Left ventricle myocardium inferior (tissue), 1 donor: ENCODE measurements at places on chromosomes 13 and 19. TPM values are rescaled to one million over a fixed set of nuclear protein-coding genes. Genes with fewer than 3 reads are reported as not detected.

LGALS7B gene
- not detected for total RNA-seq

WTIP gene
- 19.5 TPM for total RNA-seq

FXYD3 gene
- 1.1 TPM for total RNA-seq

OR10H1 gene
- total RNA-seq = not detected

SIGLEC11 gene
- 0.55 TPM for total RNA-seq

SPRED3 gene
- total RNA-seq = 0.71 TPM

GPC5 gene
- 1.5 TPM for total RNA-seq

CELF5 gene
- total RNA-seq = not detected

SLC25A23 gene
- 116 TPM for total RNA-seq

RPL36 gene
- 407 TPM for total RNA-seq

N4BP2L1 gene
- 4.6 TPM for total RNA-seq

- peak; percentile 25 for DNase-seq
- H3K4me3 ChIP-seq = no peak overlapping the region
- H3K36me3 ChIP-seq = no peaks in the 10 kb centered on the region
- H3K27ac ChIP-seq = peak overlapping the region; percentile 18
These were observed 419.5 kb upstream of the ARGLU1 start for GRCh38 chr13:106987427-106987785.

- H3K4me3 ChIP-seq = peak overlapping the region; percentile 29
- peaks cover 5% of the 10 kb centered on the region for H3K4me1 ChIP-seq
- H3K36me3 ChIP-seq = no peaks in the 10 kb centered on the region
- peaks cover 6% of the 10 kb centered on the region for H3K27me3 ChIP-seq
- no peak for DNase-seq
- peak overlapping the region; percentile 78 for H3K27ac ChIP-seq
These were observed 10.0 kb upstream of the PNMA8A start for GRCh38 chr19:46481223-46481848.

- peaks cover 36% of the 10 kb centered on the region for H3K4me1 ChIP-seq
- peaks cover 64% of the 10 kb centered on the region for H3K27me3 ChIP-seq
- H3K36me3 ChIP-seq = no peaks in the 10 kb centered on the region
- DNase-seq = peak; percentile 77
- peak overlapping the region; percentile 59 for H3K4me3 ChIP-seq
These were observed 3.8 kb downstream of the PDE4A start for GRCh38 chr19:10424011-10424637.

GRCh38 chr19:43643326-43643725 is 3.7 kb upstream of the CADM4 start:
- no peak overlapping the region for H3K27ac ChIP-seq
- H3K4me1 ChIP-seq = peaks cover 8% of the 10 kb centered on the region
- H3K27me3 ChIP-seq = peaks cover 26% of the 10 kb centered on the region

DNA sequence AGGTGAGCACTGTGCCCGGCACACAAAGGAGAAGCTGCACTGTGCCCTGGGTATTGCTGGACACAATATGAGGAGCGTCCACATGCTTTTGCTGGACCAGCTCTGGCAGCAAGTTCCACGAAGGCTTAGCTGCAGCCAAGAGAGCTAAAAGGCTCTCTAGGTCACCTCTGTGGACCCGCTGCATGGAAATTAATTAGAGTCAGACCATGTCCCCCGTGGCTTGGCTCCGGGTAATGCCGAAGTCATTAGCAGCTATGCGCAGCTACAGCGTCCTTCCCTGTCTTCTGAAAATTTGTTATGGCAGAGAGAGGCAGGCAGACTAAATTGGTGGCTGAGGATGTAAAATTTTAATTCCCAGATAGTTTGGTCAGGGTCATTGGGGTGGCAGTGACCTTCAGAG is 271.5 kb downstream of the SLC7A1 start:
- H3K27me3 ChIP-seq = no peaks in the 10 kb centered on the region
- no peak for DNase-seq
- no peak overlapping the region for H3K27ac ChIP-seq
- no peak overlapping the region for H3K4me3 ChIP-seq
- no peaks in the 10 kb centered on the region for H3K4me1 ChIP-seq

GRCh38 chr19:53908935-53909415 is at the start of gene CACNG7:
Gene CACNG7, plus strand, starts transcription at chr19:53909278. Its CDS starts 3,554 bp downstream, at chr19:53912832.
- DNase-seq = no peak
- no peak within 1 kb of the TSS for H3K27ac ChIP-seq
- H3K27me3 ChIP-seq = peaks cover 96% of the 10 kb centered on the region
- H3K4me3 ChIP-seq = peak within 1 kb of the TSS; percentile 34
- peaks cover 17% of the 10 kb centered on the region for H3K4me1 ChIP-seq

DNA sequence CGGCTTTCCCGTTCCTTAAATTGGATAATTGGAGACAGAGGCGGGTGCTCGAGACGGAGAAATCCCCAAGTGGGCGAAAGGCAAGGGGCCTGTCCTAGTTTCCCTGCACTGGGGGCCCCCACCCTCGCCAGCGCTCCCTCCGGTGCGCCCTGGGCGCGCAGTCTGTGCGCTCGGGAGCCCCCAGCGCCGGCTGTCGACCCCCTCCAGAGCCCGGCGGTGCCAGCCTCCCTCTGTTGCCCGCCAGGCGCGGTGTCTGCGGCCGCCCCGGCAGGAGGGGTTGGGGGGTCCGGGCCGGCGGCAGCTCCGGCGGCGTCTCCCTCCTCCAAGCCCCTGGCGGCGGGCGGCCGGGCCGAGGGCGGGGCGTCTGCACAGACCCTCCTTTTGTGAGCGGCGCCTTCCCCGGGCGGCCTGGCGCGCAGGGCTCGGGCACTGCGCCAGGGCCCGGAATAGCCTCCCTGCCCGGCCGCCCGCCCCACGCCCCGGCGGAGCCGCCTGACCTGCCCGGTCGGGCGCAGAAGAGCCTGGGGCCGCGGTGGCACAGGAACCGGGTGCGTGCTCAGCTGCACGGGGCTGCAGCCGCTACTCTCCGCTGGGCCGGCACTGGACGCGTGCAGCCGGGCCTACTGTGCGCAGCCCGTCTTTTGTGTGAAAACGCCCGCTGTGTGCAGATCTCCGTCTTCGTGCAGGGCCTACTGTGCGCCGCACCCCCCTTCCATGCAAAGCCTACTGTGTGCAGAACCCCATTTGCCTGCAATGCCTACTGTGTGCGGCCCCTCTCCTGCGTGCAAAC is 13.2 kb downstream of the GADD45B start:
- no peaks in the 10 kb centered on the region for H3K27me3 ChIP-seq
- peak overlapping the region; percentile 70 for H3K4me3 ChIP-seq
- peak overlapping the region; percentile 73 for H3K27ac ChIP-seq
- peak; percentile 62 for DNase-seq

GRCh38 chr19:18368504-18369222 is 17.3 kb upstream of the GDF15 start:
- peaks cover 2% of the 10 kb centered on the region for H3K36me3 ChIP-seq
- DNase-seq = no peak
- H3K27ac ChIP-seq = peak overlapping the region; percentile 16
- no peaks in the 10 kb centered on the region for H3K27me3 ChIP-seq
- peaks cover 36% of the 10 kb centered on the region for H3K4me1 ChIP-seq
- H3K4me3 ChIP-seq = no peak overlapping the region

GRCh38 chr13:24280720-24281119 is 28.7 kb upstream of the C1QTNF9 start:
- no peaks in the 10 kb centered on the region for H3K27me3 ChIP-seq
- peaks cover 24% of the 10 kb centered on the region for H3K36me3 ChIP-seq
- no peak overlapping the region for H3K27ac ChIP-seq
- peaks cover 29% of the 10 kb centered on the region for H3K4me1 ChIP-seq

DNA sequence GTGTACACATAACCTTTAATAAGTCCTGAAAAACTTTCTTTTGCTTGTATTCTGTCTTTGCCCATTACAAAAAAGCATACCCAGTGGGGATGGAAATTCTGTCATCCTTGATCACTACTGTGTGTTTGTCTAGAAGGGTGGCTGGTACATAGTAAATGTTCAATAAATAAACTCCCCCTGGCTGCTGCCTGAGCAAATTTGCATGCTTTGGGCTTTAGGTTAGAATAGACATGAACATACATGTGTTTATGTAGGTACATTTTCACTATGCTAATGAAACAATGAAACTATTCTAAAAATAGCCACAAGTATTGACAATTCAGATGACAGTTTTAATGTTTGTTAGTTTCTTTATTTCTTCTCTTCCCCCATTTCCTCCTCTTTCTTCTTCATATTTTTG is 36.1 kb downstream of the TNFSF13B start:
- no peaks in the 10 kb centered on the region for H3K27me3 ChIP-seq
- DNase-seq = no peak
- H3K27ac ChIP-seq = no peak overlapping the region
- peaks cover 9% of the 10 kb centered on the region for H3K4me1 ChIP-seq

- H3K27ac ChIP-seq = no peak overlapping the region
- peaks cover 7% of the 10 kb centered on the region for H3K4me1 ChIP-seq
- H3K4me3 ChIP-seq = no peak overlapping the region
- H3K27me3 ChIP-seq = no peaks in the 10 kb centered on the region
- no peaks in the 10 kb centered on the region for H3K36me3 ChIP-seq
These were observed 6.6 kb downstream of the TMEM272 start for GRCh38 chr13:51838240-51838846.

DNA sequence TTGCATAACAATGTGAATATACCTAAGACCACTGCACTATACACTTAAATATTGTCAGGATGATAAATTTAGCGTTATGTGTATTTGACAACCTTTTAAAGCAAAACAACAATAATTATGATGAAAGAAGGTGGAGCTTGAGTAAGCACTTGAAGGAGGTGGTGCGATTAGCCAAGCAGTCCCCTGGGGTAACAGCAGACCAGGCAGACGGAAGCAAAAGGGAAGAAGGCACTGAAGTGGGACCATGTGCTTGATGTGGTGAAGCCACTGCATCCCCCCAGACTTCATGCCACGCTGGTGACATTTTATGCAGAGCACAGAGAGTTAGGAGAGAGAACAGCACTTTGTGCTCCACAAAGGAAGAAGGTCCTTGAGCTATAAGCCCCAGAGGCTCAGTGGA is 58.3 kb upstream of the ZNF507 start:
- peak overlapping the region; percentile 67 for H3K27ac ChIP-seq
- peaks cover 56% of the 10 kb centered on the region for H3K27me3 ChIP-seq
- no peak for DNase-seq

- H3K27ac ChIP-seq = no peak overlapping the region
- DNase-seq = no peak
- peaks cover 4% of the 10 kb centered on the region for H3K36me3 ChIP-seq
- H3K4me1 ChIP-seq = peaks cover 58% of the 10 kb centered on the region
- no peak overlapping the region for H3K4me3 ChIP-seq
These were observed 2.0 kb upstream of the VPS36 start for GRCh38 chr13:52452470-52452869.

- no peaks in the 10 kb centered on the region for H3K36me3 ChIP-seq
- H3K27ac ChIP-seq = no peak overlapping the region
- peaks cover 86% of the 10 kb centered on the region for H3K27me3 ChIP-seq
- H3K4me1 ChIP-seq = peaks cover 14% of the 10 kb centered on the region
These were observed 2.3 kb downstream of the LINGO3 start for GRCh38 chr19:2305452-2306280.

DNA sequence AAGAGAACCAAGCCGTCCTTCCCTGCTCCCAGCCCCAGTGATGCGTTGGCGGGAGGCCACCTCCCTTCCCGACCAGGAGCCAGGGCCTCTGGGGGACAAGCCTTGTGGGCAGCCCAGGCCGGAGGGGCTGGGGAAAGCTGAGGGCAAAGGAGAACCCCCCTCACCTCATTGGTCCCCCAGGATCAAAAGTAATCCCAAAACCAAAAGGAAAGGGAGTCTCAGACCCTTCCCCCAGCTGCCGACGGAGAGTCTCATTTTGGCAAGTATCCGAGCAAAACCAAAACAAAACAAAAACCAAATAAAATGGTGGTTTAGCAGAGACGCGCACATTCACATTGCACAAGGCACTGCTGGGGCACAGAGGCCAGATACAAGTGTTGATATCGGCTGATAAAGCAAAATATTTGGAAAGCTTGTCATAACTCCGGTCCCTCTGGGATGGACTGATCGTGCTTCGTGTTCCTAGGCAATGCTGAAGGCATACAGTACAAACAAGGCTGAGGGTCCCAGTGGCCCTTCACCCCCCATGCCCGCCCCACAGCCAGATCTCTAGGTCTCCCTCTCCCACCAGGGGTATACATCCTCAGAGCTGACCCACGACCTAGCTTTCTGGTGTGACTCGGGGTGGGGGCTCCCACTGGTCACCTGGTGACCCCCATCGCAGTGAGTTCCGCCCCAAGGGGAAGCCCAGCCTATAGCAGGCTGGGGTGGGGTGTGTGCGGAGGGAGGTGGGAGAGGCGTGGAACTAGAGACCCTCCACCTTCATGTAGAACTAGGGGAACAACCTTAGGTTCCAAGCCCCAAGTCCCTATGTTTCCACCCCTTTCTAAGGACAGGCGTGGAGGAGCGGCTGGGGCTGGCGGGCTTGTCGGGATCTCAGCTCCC is 2.1 kb downstream of the CEBPA start:
- H3K4me1 ChIP-seq = peaks cover 34% of the 10 kb centered on the region
- H3K36me3 ChIP-seq = no peaks in the 10 kb centered on the region
- peak overlapping the region; percentile 87 for H3K4me3 ChIP-seq

DNA sequence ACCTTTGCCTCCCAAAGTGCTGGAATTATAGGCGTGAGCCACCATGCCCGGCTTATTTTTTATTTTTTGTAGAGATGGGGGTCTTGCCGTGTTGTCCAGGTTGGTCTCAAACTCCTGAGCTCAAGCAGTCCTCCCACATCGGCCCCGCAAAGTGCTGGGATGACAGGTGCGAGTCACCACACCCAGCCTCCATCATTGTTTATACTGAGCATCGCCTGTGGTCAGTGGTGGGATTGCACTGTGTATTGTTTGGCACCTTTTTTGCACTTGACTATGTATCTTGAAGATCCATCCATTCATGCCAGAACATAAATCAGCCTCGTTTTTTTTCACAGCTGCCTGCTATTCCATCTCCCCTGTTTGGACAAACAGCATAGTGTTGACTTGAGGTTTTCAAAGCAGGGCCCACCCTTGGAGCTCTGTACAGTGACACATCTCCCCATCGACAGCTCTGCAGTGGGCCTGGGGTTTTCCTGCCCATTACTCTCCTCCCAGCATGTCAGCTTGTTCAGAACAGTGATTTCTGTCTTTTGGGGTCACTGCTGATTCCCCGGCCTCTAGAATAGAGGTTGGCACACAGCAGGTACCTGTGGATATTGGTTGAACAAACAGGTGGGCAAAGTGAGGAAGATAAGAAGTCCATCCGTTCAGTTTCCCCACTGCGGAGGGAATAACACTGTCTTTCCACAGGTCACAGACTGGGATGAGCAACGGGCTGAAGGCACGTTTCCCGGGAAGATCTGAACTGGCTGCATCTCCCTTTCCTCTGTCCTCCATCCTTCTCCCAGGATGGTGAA is 8.2 kb upstream of the UPK1A start:
- no peak for DNase-seq
- no peaks in the 10 kb centered on the region for H3K27me3 ChIP-seq
- H3K4me1 ChIP-seq = no peaks in the 10 kb centered on the region
- H3K27ac ChIP-seq = no peak overlapping the region
- H3K36me3 ChIP-seq = peaks cover 89% of the 10 kb centered on the region

DNA sequence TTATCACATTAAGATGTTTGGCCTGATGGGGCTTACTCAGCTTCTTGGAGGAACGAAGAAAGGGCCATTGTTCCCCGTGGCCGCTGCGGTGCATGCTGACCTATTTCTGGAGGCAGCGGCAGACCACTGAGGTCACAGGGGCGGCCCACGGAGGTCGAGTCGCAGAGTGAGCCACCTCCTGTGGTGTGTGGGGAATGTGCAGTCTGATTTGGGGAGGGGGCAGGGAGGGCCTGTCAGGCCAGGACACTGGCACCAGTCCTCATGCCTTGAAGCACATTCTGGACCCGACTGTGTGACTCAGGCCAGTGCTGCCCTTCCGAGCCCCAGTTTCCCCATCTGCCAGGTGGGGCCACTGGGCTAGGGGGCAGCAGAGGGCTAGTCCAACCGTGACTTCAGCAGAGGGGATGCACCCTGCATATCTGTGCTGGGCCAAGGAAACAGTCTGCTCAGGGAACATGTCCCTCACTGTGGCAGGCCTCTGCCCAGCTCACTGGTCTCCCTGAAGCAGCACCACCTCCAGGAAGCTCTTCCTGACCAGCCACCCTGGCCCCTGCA is 6.3 kb downstream of the SLC7A10 start:
- H3K27me3 ChIP-seq = peaks cover 80% of the 10 kb centered on the region
- H3K4me3 ChIP-seq = no peak overlapping the region
- H3K27ac ChIP-seq = no peak overlapping the region
- H3K4me1 ChIP-seq = no peaks in the 10 kb centered on the region
- no peaks in the 10 kb centered on the region for H3K36me3 ChIP-seq
